ENCODE measurements at places on chromosomes 7 and 10. TPM values are rescaled to one million over a fixed set of nuclear protein-coding genes. Genes with fewer than 3 reads are reported as not detected.

- H3K27ac ChIP-seq: peak overlapping the region; percentile 95
- H3K4me3 ChIP-seq: peak overlapping the region; percentile 89
- H3K27me3 ChIP-seq: no peaks in the 10 kb centered on the region
- peaks cover 58% of the 10 kb centered on the region for H3K4me1 ChIP-seq
These were observed 1.1 kb downstream of the VIM start for GRCh38 chr10:17229016-17229716.

DNA sequence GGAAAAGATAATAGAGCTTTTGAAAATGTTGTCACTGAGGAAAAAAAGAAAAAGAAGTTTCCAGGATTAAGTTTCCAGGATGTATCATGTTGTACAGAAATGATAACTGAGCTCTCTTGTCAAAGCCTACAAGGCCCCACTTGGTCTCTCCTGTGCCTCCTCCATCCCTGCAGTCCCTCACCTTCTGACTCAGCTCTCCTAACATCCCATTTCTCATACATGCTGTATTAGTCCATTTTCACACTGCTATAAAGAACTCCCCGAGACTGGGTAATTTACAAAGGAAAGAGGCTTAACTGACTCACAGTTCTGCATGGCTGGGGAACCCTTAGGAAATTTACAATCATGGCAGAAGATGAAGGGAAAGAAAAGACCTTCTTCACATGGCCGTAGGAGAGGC lies 3.8 kb upstream of the DGKI start:
- DNase-seq: no peak
- peaks cover 27% of the 10 kb centered on the region for H3K27me3 ChIP-seq
- peaks cover 12% of the 10 kb centered on the region for H3K4me1 ChIP-seq
- no peak overlapping the region for H3K4me3 ChIP-seq
- H3K36me3 ChIP-seq: peaks cover 3% of the 10 kb centered on the region

DNA sequence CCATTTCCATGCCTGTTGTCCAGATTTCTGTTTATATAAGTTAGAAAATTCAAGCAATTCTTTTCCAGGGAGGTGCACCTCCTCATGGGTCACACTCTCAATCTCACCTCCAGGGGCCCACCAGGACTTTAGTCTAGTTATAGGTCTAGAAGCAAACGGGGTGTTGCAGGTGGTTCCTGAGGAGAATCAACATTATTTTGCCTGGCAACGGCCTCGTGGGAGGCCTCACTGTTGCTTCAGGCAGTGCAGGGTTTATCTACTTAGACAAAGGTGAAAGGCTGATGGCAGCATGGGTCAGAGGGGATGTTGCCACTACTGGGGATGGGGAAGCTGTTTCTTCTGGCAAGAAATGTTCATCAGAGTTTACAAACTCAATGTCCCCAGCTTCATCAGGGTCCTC lies 56.7 kb upstream of the LRRC18 start:
- no peak overlapping the region for H3K4me3 ChIP-seq
- no peak overlapping the region for H3K27ac ChIP-seq
- H3K27me3 ChIP-seq: no peaks in the 10 kb centered on the region
- DNase-seq: no peak

MYH16 gene
- total RNA-seq: not detected

PRPS1L1 gene
- total RNA-seq: not detected

TSPAN13 gene
- total RNA-seq: 0.48 TPM
